ENCODE measurements at places on chromosomes 7 and 10.

DNA sequence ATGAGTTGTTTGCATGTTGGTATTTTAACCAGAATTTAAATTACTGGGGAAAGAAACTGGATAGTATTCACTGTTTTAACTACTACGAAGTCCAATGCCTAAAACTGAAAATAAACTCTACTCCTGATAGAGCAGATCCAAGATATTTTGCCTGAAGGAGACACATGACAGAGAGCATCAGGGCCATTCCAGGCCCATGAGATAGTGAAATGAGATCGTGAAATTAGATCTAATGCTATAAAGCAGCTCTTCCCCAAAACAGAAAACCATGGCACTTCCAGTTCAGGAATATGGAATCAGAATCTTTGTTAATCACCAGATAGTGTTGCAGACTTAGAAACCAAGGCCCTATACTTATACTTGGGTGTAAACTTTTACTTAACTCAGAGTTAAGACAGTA, 124.3 kb upstream of the CACNA2D1 start:
- no peak for DNase-seq

DNA sequence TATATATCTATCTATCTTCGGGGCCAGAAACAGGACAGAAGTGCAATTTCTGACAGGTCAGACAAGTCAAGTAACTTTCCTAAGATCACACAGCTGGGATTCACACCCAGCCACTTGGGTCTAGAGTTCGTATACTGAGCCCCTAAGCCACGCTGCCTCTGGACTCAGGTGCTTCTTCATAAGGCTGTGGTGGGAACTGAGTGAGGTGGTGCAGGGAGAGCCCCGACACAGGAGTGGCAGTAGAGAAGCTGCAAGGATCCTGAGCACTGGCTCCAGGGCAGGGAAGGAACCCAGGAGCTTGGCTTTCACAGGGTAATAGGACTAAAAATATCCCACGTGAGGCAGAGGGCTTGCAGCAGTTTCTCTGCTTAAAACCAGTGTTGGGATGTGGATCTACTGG, 33.8 kb downstream of the C10orf53 start:
- no peak for DNase-seq

GRCh38 chr10:94496010-94496409, 49.6 kb upstream of the HELLS start:
- no peak for DNase-seq

- DNase-seq: peak; percentile 44
Observed at GRCh38 chr7:8436965-8437364, 3.6 kb downstream of the NXPH1 start.

- no peak for DNase-seq
Observed at GRCh38 chr10:86062198-86062550, 304.4 kb downstream of the GRID1 start.

DNA sequence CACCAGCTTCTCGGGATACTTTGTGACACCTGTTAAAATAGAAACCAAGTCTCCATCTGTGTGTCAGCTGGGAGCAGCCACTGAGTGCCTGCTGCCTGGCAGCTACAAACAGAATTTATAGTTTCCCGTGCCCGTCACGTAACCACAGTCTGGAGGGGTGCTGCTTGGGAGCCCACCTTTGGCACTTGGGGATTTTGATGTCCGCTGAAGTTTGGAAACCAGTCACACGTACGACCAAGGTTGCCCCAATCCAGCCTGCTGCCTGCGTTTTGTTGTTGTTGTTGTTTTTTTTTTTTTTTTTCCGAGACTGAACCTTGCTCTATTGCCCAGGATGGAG, 1.6 kb downstream of the TRRAP start:
- no peak for DNase-seq

GRCh38 chr10:75398200-75398691, 3.3 kb downstream of the ZNF503 start:
- no peak for DNase-seq

- no peak for DNase-seq
Observed at GRCh38 chr10:71042216-71042615, 153.9 kb upstream of the PCBD1 start.

DNA sequence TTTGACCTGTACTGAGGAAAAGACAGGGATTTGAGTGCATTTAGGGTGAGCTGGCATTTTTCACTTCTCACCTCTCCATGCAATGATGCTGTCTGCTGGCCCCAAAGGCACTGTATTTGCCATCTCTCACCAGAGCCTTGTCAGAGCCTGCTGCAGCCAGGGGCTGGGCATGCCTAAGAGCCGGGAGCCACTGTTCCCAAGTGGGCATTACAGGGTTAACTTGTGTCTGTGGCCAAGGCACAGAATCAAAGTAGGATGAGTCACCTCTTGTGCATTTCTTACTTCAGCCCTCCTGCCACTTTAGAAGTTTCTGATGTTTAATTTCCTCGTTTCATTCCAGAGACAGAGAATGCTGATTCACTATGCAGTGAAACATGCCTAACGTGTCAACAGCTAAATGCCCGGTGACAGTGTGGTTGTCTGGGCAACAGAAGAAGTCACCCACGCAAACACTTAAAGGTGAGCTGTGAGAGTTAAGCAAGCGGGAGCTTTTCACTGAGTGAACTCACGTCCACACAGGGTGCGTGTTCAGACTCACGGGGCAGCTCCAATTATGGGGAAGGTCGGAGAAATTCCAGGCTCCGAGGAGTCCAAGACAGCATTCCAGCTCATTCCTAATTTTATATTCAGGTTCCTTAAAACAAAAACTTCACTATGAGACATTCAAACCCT, 57.1 kb upstream of the IGFBP3 start:
- DNase-seq: no peak

GRCh38 chr7:128891942-128892269, 18.6 kb downstream of the KCP start:
- DNase-seq: no peak

- no peak for DNase-seq
Observed at GRCh38 chr7:78510580-78511188, 712.1 kb downstream of the PHTF2 start.
